Activated naive CD8-positive, alpha-beta T cell treated with anti-CD3 and anti-CD28 coated beads, Interleukin-2, amount 50 U/mL, for 16 hours (primary cell): ENCODE measurements at places on chromosomes 1 and 21.

GRCh38 chr1:216807696-216808095 is 84.5 kb upstream of the ESRRG start:
- no peak for DNase-seq

GRCh38 chr1:208189183-208189582 is 55.0 kb downstream of the PLXNA2 start:
- DNase-seq, result no peak

GRCh38 chr1:229148041-229148671 is 122.8 kb upstream of the RAB4A start:
- no peak for DNase-seq

DNA sequence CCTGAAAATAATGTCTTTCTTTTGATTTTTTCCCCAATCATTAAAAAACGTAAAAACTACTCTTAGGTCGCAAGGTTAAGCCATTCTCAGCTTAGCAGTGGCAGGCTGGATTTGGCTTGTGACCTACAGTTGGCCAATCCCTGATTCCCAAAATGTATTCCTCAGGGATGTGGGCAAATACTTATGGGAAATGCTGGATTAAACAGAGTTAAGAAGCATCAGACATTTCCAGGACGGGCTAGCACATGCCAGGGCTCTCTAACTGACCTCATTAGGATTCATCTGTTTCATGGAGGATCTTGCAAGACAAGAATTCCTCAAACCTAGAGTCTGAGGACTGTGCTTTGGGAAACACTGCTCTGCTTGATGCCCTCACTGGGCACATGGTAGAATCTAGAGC is 982 bp upstream of the IL24 start:
- no peak for DNase-seq

DNA sequence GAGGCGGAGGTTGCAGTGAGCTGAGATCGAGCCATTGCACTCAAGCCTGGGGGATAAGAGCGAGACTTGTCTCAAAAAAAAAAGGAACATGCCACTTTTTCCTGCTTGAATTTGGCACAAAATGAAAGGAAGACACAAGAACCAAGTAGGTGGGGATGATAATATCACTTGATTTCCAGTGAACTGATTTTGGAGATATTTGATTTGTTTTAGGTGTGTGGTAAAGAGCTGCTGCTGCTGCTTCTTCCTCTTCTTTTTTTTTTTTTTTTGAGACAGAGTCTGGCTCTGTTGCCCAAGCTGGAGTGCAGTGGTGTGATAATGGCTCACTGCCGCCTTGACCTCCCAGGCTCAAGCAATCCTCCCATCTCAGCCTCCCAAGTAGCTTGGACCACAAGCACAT is 29.9 kb upstream of the CAPZB start:
- DNase-seq, result no peak
